ENCODE measurements at places on chromosomes 2 and 18. TPM values are rescaled to one million over a fixed set of nuclear protein-coding genes. Genes with fewer than 3 reads are reported as not detected.

- DNase-seq, result no peak
- H3K36me3 ChIP-seq, result peaks cover 6% of the 10 kb centered on the region
- no peak overlapping the region for H3K27ac ChIP-seq
- H3K4me1 ChIP-seq, result peaks cover 14% of the 10 kb centered on the region
- H3K27me3 ChIP-seq, result no peaks in the 10 kb centered on the region
Measured at GRCh38 chr2:43791035-43791765, 17.4 kb downstream of the DYNC2LI1 start.

- DNase-seq, result no peak
- H3K27me3 ChIP-seq, result no peaks in the 10 kb centered on the region
- H3K4me1 ChIP-seq, result peaks cover 20% of the 10 kb centered on the region
- H3K27ac ChIP-seq, result no peak overlapping the region
- H3K4me3 ChIP-seq, result no peak overlapping the region
- H3K36me3 ChIP-seq, result peaks cover 21% of the 10 kb centered on the region
Measured at GRCh38 chr2:64587561-64587960, 63.4 kb downstream of the AFTPH start.

DNA sequence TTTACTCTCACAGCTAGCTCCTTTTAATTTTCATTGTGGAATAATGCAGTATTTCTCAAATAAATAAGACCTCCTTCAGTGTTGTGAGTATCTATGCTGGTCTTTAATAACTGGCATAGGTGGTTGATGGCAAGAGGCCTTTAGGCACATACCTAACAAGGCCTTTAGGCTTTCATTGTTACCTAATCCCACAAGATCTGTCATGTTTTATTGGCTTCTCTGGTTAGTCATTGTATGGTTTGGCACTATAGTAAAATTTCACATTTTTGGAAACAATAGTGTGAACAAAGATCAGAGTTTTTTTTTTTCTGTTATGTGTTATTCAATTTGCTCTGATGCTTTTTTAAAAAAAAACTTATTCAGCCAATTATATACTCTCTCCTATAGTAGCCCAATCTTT, 89.8 kb upstream of the NEUROD1 start:
- no peak overlapping the region for H3K4me3 ChIP-seq
- no peaks in the 10 kb centered on the region for H3K4me1 ChIP-seq
- no peak for DNase-seq

- no peaks in the 10 kb centered on the region for H3K36me3 ChIP-seq
- no peaks in the 10 kb centered on the region for H3K27me3 ChIP-seq
- no peak overlapping the region for H3K27ac ChIP-seq
- H3K4me3 ChIP-seq, result no peak overlapping the region
- no peaks in the 10 kb centered on the region for H3K4me1 ChIP-seq
- DNase-seq, result no peak
Measured at GRCh38 chr2:40653829-40654228, 201.9 kb upstream of the SLC8A1 start.

DNA sequence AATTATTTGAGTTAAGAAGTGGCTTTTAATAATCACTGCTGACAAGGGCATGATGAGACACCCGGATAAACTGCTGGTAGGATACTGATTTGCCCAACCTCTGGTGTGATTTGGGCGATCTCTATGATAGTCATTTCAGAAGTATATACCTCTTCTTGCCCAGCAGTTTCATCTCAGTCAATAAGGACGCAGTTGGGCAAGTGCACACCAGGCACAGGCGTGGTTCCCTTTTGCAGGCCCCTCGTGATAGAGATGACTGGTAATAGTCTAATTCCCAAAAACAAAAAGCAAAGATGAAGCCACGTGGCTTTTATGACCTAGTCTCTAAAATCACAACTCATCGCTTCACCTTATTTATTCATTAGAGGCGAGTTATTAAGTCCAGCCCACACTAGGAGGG, 246.4 kb downstream of the PRKCE start:
- no peak for DNase-seq
- no peak overlapping the region for H3K27ac ChIP-seq
- H3K4me3 ChIP-seq, result no peak overlapping the region
- no peaks in the 10 kb centered on the region for H3K36me3 ChIP-seq
- no peaks in the 10 kb centered on the region for H3K4me1 ChIP-seq

DNA sequence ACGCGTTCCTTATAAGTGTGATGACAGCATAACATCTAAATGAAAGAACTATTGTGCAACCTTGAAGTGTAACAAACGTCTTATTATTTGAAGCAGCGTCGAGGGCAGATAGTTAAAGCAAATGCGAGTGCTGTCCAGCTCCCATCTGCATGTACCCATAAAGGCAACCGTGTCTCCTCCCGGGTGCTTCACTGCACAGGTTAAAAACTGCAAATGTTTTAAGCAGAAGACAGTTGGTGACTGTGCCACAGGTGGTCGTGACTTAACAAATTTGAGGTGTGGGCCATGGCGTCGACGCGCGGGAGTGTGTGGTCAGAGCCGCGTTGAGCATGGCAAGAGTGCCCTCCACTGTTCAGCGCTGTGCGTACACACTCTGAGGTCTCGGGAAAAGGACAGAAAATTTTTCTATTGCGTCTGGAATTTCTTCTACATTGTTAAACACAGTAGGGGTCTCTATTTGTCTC, 6.4 kb downstream of the SALL3 start:
- no peak overlapping the region for H3K27ac ChIP-seq
- H3K36me3 ChIP-seq, result peaks cover 3% of the 10 kb centered on the region
- no peak overlapping the region for H3K4me3 ChIP-seq
- no peak for DNase-seq
- H3K27me3 ChIP-seq, result peaks cover 72% of the 10 kb centered on the region

GRCh38 chr18:25235401-25236042, 116.4 kb downstream of the ZNF521 start:
- no peaks in the 10 kb centered on the region for H3K4me1 ChIP-seq
- H3K27ac ChIP-seq, result no peak overlapping the region
- no peak overlapping the region for H3K4me3 ChIP-seq
- H3K27me3 ChIP-seq, result peaks cover 3% of the 10 kb centered on the region
- DNase-seq, result no peak
- H3K36me3 ChIP-seq, result no peaks in the 10 kb centered on the region

DNA sequence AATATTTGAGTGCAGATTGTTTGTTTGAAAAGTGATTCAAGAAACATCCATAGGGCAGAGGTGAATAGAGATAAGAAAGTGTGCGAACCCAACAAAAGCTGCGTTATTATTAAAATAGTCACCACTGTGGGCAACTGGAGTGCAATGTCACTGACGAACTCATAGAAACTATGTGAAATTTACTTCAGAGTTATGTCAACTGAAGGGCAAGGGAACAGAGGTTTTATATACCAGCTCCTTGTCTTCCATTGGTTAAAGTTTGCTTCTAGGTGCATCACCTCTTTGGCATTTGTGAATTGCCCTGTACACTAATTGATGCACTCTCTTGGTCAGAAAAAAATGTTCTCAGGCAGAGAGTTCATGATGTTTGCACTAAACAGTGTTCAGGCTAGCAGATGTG, 110.5 kb upstream of the NYAP2 start:
- no peaks in the 10 kb centered on the region for H3K36me3 ChIP-seq
- H3K27me3 ChIP-seq, result no peaks in the 10 kb centered on the region
- DNase-seq, result no peak
- no peak overlapping the region for H3K27ac ChIP-seq

- no peak for DNase-seq
- no peaks in the 10 kb centered on the region for H3K4me1 ChIP-seq
- no peak overlapping the region for H3K4me3 ChIP-seq
- no peak overlapping the region for H3K27ac ChIP-seq
- H3K36me3 ChIP-seq, result no peaks in the 10 kb centered on the region
- peaks cover 26% of the 10 kb centered on the region for H3K27me3 ChIP-seq
Measured at GRCh38 chr2:45156605-45157004, 147.4 kb upstream of the SIX2 start.

Gene C2orf81
- 6.2 TPM for total RNA-seq

Gene IL1RL1
- total RNA-seq, result 0.10 TPM

Gene ARHGAP25
- total RNA-seq, result 51.0 TPM

Gene CFC1
- not detected for total RNA-seq

Measured in activated naive CD8-positive, alpha-beta T cell treated with anti-CD3 and anti-CD28 coated beads for 36 hours (primary cell).